ENCODE measurements at places on chromosomes 7 and 10. TPM values are rescaled to one million over a fixed set of nuclear protein-coding genes. Genes with fewer than 3 reads are reported as not detected.

The CPED1 gene
- 0.40 TPM for total RNA-seq

- DNase-seq: peak; percentile 13
These were observed 1.3 kb upstream of the CUL1 start for GRCh38 chr7:148697256-148698006.

DNA sequence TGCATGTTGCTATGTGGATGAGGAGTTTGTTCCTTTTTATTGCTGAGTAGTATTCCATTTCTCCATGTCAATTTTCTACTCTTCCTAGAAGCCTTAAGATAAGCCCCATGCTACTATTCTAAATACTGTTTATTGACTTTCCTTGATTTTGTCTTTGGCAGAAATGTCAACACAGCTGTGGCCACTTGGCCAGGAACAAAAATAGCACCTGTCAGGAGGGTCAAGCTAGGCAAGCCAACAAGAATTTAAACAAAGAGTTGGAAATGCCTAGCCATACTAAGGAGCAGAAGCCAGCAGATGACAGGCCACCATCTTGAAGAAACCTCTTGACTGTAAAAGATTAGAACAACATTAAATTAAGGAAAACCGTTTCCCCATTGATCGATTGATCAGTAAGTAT is 34.7 kb downstream of the JAZF1 start:
- no peak for DNase-seq

DNA sequence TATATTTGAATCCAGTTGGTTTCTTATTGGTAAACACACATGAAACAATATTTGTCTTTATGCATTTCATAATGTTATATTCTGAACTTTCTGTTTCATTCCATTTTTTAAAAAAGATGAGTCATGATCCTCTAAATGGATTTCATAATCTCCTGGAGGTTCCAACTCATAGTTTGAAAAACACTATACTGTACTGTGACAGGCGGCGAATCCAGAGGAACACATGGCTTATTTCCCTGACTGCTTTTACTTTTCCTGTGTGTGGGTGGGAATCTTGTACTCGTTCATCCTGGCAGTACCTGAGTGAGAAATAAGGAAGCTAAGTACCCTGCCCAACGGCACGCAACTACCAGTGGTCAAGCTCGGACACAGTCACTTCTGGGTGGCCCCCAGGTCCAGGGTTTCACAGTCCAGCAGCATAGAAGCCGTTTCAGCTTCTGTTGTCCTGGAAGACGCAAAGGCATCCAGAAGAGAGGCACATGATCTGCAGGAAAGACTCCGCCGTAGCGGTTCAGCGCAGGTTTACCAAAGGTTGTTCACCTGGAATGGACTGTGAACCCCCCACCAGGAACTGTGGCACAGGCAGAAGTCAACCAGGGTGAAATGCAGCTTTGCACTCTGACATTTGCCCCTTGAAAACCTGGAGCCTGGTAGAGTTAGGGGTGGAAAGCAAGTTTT is 117.7 kb downstream of the CCNY start:
- DNase-seq: no peak

DNA sequence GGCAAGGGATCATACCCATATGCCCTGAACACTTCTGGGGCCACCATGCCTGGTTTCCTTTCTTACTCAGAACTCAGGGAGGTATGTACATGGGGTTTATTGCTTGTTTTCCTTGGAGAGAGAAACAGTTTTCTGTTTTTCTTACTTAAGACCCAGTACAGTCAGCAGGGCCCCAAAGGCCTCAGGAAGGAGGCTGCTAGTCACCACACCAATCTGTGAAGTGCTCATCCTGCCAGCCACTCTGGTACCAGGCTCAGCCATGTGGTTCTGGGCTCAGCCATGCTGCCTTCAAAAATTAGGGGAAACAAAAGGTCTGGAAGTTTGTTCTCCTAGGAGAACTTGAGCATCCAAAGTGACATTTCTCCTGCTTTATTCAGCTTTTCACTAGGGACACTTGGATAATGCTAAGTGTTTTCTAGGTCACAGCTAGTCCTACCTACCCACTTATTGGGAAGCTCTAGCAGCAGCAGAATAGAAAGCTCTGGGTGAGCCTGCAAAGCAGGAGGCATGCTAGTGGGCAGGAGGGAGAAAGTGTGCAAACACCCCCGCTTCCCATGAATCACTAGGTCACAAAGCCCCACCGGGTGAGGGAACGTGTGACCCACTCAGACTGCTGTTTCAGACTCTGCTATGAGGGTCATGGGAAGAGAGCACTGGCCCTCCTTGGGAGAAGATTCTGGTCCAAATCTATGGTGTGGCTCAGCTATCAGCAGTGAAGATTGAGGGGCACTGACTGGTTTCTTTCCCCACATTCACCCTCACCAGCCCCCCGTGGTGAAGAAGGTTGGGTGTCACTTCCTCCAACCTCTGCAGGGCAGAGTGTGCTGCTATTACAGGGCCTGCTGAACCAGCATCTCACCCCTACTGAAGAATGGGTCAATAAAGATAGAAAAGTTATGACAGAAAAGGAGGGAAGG is 23.9 kb downstream of the NUDCD3 start:
- no peak for DNase-seq

- DNase-seq: no peak
These were observed 19.0 kb downstream of the GPER1 start for GRCh38 chr7:1106793-1107421.

DNA sequence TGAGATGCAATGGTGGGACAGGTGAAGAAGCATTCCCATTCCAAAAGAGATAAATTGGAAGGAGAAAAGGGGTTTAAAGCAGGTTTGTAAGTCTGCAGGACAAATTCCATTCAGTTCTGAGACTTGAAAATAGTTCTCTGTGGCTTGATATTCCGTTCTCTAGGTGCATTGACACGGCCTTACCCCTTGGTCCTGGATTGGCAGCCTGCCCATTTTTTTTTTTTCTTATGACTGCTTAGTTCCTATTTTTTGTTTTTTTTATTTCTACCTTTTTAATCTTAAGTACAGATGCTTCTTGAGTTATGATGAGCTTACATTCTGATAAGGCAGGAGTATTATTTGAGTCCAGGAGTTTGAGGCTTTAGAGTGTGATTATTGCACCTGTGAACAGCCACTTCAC is 70.6 kb downstream of the MLLT10 start:
- DNase-seq: no peak

- DNase-seq: no peak
These were observed 136.2 kb upstream of the CTTNBP2 start for GRCh38 chr7:118009419-118009818.

Measured in T-helper 17 cell (primary cell).